ENCODE measurements at places on chromosomes 6 and 20.
A peak's percentile ranks its signal among the peaks of the same experiment; 100 is the strongest.

- DNase-seq, result no peak
Observed at GRCh38 chr6:83294676-83295075, 101.5 kb downstream of the RWDD2A start.

- peak; percentile 47 for DNase-seq
Observed at GRCh38 chr6:18161431-18161830, 6.2 kb downstream of the KDM1B start.

GRCh38 chr6:97293198-97293696 is 10.2 kb upstream of the MMS22L start:
- DNase-seq, result no peak

- DNase-seq, result no peak
Observed at GRCh38 chr6:26613689-26614683, 17.2 kb downstream of the ABT1 start.

DNA sequence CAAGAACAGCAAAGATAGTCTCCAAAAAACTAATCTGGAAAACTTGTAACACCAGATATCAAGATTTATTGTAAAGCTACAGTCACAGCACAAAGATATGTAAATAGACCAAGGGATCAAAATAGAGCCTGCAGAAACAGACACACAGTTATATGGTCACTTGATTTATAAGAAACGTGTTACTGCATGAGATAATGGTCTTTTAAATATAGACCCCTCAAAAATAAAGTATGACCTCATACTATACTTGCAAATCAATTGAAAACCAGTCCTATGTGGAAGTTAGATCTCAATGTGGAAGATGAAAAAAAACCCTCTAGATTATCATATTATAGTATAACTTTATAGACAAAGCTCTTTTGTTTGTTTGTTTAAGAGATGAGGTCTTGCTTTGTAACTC is 247.3 kb upstream of the CNR1 start:
- DNase-seq, result no peak

DNA sequence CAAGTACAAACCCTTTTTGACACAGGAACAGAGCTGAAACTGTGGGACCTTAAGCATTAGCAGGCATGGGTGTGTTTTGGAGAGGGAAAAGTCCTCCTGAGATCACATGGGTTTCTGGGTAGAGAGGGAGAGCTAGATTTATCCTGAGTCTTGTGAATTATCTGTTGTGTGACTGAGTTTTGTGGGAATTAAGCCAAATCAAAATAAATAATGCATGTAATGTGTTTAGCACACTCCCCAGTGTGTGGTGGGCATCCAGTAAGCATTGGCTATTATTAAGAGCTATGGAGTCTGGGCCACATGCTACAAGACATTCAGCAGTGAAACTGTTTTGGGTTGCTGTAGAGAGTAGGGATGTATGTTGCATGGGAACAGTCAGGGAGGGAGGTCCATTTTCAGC is 75.3 kb upstream of the JAG1 start:
- no peak for DNase-seq

- peak; percentile 76 for DNase-seq
Observed at GRCh38 chr6:139597771-139598755, 223.6 kb upstream of the CITED2 start.
